ENCODE measurements at places on chromosomes 12 and 14.

DNA sequence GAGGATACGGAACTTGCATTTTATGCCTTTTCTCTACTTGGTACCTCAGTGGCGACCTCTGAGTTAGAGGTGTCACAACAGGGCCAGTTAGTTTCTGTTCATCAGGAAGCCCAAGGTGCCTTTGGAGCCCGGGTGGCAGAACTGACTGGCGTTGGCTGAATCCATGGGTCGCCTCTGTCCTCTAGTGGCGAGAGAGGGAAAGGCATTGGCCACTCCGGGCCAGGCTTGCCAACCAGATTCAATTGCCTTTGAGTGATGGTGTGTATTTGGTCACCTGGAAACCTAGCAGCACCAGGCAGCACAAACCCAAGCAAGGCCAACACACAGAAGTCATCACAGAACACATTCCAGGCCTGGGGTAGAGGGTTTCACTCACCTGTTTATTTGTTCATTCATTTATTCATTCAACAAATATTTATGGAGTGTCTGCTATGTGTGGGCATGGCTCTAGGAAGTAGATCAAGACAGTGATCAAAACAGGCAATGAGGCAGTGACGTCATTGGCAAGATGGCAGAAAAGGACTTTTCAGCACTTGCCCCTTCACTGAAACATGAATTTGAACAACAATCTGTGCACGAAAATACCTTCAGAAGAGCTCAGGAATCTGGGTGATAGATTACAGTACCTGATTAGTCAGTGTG lies 40.5 kb upstream of the KCNA5 start:
- peak; percentile 84 for DNase-seq

DNA sequence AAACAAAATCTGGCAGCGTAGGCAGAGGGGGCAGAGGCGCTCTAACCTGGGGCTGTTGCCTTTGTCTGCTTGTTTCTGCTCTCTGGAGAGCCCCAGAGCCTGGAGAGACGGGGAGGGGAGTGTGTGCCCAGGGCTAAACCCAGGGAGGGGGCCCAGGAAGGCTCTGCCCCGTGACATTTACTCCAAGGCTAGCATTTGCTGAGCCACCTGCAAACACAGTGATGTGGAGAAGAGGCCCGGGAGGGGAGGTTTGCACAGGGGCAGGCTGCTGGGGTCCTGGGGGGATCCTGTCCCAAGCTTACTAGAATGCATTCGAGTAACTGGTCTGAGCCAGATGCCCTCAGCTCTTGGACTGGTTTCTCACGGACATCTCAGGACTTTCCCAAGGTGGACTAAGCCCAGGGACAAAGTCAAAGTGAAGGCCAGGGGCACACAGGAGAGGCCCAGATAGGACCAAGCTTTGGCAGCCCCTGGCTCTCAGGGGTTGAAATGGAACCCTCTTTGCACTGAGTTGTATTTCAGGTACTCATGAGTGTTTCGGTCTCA lies 12.0 kb downstream of the MEG3 start:
- DNase-seq: no peak

- DNase-seq: no peak
Measured at GRCh38 chr12:18343708-18344107, 82.4 kb downstream of the PIK3C2G start.

DNA sequence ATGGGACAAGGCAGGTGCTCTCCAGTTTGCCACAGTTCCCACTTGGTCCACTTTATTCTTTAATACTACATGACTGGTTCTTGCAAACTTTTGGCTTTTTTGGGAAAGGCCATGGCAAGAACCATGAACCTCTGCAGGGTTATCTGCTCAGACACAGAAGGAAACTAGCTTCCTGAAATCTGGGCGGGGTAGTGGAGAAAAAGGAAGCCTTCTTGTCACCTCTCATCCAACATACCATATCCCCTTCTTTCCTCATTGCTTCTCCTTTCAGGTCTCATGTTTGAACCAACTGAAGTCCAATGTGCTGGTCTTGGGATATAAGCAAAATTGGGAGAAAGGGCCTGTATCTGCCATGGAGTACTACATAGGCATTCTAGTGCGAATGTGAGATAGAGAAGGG lies 5.5 kb upstream of the KLHL33 start:
- no peak for DNase-seq

DNA sequence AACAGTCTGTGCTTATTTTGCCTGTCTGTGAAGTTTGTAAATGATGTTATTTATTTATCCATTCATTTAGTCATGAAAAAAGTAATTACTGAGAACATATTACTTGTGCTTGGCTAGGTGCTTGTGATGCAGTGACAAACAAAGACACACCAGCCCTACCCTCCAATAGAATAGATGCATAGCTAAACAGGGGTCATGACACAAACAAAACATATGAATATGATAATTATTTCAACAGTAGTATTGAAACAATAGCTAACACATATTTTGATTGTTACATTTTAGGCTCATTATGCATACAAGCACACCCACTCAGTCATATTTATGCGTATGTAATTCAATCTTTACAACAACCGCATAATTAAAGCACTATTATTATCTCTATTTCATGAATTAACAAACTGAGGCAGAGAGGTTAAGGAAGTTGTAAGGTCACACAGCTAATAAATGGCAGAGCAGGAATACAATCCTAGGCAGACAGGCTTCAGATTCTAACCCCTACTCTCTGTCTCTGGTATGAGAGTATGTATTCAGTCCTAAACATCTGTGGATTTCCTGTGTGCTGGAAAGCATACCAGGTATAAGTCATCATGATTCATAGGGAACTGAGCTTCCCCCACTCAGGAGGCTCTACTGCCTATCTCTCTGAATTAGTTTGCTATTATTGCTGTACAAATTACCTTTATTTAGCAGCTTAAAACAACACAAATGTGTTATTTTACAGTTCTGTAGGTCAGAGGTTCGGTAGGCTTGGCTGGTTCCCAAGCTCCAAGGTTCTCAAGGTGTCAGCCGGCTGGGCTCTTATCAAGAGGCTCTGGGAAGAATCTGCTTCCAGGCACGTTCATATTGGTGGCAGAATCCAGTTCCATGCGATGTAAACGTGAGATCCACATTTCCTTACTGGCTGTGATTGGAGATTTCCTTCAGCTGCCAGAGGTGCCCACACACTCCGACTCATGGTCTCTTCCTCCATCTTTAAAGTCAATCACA lies 509.4 kb downstream of the GALC start:
- DNase-seq: no peak

DNA sequence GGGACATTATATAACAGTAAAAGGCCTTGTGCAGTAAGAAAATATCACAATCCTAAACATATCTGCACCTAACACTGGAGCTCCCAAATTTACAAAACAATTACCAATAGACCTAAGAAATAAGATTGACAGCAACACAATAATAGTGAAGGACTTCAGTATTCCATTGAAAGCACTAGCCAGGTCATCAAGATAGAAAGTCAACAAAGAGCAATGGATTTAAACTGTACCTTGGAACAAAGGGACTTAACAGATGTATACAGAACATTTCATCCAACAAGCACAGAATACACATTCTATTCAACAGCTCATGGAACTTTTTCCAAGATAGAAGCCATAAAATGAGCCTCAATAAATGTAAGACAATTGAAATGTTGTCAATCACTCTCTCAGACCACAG lies 209.5 kb upstream of the ARHGAP5 start:
- DNase-seq: no peak

GRCh38 chr12:2672863-2673262 lies 121.9 kb upstream of the FKBP4 start:
- DNase-seq: no peak
